ENCODE measurements at places on chromosomes 5 and 9.

DNA sequence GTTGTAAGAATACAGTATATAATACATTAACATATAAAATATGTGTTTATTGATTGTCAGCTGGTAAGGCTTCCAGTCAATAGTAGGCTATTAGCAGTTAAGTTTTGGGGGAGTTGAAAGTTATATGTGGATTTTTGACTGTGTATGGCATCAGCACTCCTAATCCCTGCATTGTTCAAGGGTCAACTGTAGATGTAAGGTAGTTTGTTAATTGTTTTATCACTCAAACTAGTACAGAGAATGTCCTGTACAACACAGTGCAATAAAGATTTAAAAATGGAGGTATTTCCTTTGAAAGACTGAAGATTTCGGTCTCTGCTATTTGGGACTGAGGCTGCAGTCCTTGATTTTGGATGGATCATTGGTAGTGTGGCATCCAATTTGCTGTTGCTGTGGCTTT is 484.4 kb downstream of the KDM4C start:
- DNase-seq: no peak

DNA sequence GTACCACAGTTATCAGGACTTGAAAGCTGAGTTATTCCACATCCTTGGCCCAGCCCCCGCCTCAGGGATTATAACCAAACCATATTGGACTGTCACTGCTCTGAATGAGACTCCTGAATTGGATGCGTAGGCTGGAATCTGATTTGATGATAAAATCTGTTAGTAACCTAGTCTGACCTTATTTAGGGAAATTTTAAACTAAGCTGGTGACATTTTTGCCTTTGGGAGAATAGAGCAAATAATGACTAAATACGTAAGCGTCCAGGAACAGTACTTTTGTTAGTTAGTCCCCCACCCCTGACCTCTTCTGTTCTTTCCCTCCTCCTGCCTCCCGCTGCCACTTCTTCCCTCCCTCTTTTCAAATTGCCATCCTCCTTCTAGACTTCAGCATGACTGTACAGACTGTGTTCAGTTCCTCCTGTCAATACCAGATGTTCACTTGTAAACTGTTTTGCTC is 92.6 kb downstream of the TLE4 start:
- DNase-seq: no peak

- no peak for DNase-seq
Observed at GRCh38 chr5:78574131-78574673, 74.4 kb downstream of the LHFPL2 start.

DNA sequence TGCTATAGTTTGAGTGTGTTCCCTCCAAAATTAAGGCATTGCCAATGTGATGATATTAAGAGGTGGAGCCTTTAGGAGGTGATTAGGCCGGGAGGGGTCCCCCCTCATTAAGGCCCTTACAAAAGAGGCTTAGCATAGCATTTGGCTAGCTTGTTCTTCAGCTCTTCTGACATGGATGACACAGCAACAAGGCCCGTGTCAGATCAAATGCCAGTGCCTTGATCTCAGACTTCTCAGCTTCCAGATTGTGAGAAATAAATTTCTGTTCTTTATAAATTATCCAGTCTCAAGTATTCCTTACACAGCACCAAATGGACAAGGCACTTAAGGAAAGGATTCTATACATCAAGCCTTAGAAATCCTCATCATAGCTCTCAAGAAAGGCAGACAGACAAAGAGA is 31.8 kb downstream of the SLC38A9 start:
- no peak for DNase-seq

GRCh38 chr5:80655231-80655774 is 520 bp upstream of the DHFR start:
- no peak for DNase-seq
